ENCODE measurements at places on chromosomes 3 and 15.

DNA sequence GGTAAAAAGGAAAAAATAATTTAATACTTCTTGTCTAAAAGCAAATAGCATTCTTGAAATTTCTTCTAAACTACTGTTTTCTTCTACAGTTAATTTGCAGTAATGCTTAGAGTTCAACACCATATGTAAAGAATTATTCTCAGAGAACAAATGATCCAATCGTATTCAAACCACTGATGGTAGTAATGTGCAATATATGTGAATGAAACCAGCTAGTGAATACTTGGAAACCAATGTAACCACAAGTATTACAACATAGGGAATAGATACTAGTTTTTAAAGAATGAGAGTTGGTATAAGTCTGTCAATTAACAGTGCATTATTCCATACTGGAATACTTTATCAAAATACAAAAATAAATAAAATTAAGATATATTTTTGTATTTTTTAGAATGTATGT is 850.0 kb downstream of the DIPK2A start:
- DNase-seq = no peak

GRCh38 chr3:9146367-9147071 is 102.9 kb downstream of the SRGAP3 start:
- no peak for DNase-seq

- DNase-seq = no peak
Measured at GRCh38 chr3:184619787-184620430, 58.3 kb downstream of the EPHB3 start.

DNA sequence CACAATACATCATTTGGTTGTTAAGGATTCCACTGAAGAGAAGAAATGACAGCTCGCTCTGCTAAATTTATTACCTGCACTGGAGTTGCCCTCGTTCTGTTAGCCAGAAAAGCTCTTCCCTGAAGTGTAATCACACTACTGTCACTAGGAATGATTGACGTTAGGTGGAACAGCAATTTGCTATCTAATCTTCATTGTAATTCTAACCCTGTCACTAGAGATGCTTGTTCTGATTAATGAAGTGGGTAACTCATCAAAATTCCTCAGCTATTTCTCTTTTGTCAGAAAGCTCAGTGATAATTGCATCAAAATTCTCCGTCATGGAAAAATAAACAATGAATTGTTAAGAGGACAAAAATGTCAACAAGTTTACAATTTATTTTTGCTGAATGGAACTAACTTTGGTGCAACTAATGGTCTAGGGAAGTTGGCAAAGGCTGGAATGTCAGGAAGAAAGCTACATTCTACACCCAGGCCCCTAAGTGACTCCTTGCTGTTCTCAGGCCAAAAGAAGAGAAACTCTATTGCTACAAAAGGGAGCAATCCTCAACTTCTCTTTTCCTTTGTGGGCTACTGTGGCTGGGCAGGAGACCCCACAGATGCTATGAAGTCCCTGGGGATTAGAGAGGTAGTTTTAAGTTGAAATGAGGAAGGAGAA is 34.1 kb downstream of the CCDC191 start:
- DNase-seq = no peak

DNA sequence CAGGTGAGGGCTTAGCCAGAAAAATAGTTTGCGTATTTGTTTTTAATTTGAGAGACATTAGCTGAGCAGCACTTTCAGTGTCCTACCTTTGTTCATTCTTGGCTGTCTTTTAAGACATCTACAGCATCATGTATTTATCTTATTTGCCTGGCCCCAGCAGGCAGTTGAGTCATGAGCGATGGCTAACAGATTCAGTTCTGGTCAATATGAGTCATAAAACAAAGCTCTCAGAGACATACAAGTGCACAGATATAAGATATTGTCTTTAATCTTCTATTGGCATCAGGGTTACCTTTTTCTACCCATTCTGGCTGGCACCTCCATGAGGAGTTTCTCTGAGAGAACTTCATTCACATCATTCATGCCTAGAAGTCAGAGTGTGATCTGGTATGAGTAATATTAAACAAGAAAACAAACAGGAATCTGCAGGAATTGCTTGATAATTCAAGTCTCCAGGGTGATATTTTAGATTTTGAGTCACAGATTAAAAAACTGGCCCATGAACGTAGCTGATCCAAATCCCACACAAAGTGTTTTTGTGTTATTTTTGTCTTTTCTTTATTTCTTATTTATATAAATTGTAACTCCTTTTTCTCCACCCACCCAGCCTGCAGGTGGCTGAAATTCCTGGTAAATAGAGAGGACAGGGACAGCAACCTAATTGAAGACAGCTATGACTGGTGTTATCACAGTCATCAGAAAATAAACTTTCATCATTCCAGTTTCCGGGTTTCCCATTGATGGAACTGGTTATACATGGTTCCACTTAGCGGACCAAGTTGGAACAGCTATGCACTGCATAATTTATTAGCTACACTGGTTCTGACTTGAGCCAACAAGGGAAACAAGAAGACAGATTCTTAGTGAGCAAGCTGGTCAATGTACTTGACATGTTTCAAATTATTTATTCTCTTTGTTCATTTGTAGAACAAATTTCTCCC is 47.3 kb downstream of the PLSCR2 start:
- DNase-seq = no peak

GRCh38 chr3:133868758-133869475 is 26.8 kb downstream of the RAB6B start:
- no peak for DNase-seq

GRCh38 chr3:168024537-168024941 is 71.2 kb downstream of the GOLIM4 start:
- DNase-seq = no peak

- no peak for DNase-seq
Measured at GRCh38 chr15:39108021-39108420, 472.9 kb upstream of the THBS1 start.

GRCh38 chr3:193805448-193805847 is 212.4 kb downstream of the OPA1 start:
- no peak for DNase-seq

DNA sequence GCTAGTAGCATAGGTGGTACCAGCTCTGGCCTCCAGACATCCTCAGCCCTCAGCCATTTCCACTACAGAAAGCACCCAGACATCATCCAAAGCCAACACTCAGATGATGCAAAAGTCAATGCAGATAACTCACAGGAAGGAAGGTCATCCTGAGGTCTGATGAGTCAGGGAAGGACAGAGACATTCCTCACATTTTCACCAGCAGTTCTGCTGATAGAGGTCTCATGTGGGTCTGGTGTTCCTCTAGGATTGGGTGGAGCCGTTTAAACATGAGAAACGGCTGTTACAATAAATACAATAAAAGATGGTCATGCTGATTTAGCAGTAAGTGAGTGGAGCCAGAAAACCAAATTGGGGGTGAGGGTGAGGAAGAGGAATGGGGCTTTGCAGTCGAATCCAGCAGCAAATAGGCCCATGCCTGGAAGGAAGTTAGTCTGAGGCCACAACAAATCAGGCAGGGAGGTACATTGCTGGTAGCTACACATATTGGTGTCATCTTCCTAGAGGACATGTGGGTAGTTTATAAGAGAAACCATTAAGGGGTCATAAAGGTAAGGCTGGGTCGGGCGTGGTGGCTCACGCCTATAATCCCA is 33.3 kb upstream of the FLNB start:
- DNase-seq = no peak

All from anterior cingulate cortex (tissue), 58 donors.